Stimulated activated CD4-positive, alpha-beta T cell treated with anti-CD3 and anti-CD28 coated beads, Interleukin-2, amount 100 ng/mL, for 24 hours (primary cell): ENCODE measurements at places on chromosomes 13 and 19.

GRCh38 chr19:2798733-2799132 is 13.4 kb downstream of the THOP1 start:
- no peak for DNase-seq

DNA sequence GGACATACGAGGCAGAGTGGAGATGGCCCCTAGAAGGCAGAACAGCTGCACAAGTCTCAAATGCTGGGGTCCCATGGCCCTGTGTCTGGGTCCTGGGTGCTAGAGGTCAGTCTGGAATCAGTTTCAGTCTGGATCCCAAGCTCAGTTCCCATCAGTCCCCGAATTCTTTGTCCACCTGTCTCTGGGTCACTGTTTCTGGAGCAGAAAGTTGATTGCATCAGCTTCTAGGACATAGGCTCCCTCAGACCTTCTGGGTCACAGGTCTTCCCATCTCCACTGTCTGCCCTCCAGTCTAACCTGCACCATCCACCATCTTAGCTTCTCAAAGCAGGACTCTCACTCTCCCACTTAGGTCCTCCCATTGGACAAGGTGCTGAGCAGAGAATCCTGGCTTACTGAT is 5.3 kb downstream of the LYPD4 start:
- no peak for DNase-seq

DNA sequence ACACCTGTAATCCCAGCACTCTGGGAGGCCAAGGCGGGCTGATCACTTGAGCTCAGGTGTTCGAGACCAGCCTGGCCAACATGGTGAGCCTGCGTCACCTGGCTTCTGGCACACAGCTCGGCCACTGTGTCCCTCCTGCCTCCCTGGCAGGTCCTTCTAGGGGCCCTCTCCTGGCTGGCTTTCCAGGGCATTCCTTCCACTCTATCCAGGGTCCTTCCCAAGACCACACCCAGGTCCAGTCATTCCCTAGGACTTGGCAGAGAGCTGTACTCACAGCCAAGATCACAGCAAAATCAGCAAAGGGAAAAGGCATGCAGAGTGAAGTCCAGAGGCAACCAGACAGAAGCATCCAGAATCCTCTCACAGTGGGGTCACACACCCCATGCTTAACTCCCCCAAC is 9.7 kb upstream of the HSH2D start:
- DNase-seq = no peak

DNA sequence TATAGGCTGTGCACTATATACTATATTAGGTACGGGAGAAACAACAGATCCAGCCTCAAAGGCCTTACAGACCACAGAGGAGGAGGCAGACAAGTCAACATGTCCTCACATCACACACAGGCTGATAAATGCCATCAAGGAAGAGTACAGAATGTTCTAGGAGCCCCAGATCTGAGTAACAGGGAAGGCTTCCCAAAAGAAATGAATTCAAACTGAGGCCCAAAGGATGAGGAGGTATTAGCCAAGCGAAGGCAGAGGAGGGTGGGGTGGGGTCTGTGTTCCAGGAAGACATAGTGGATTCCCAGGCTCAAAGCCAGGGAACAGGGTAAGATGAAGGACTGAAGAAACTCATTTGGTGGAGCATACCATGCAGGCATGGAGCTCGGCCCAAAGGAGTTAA is 55.1 kb downstream of the RXFP2 start:
- DNase-seq = no peak

DNA sequence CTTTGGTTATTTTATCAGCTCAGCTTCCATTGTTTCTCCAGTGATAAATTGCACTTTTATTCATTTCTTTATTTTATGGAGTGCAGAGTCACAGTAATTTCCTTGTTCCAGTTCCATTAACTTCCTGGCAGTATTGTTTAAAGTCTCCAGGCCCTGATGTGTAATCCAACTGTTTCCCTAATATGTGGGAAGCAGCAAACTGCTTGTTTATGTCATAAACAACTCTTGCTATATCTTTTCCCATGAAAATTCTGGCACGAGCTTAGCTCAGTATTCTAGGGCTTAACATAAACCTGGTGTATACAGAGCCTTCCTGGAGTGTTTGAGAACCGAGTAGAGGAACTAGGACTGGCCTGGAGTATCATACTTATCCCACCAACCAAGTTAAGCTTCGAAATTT is 83.5 kb upstream of the ARGLU1 start:
- DNase-seq = no peak

DNA sequence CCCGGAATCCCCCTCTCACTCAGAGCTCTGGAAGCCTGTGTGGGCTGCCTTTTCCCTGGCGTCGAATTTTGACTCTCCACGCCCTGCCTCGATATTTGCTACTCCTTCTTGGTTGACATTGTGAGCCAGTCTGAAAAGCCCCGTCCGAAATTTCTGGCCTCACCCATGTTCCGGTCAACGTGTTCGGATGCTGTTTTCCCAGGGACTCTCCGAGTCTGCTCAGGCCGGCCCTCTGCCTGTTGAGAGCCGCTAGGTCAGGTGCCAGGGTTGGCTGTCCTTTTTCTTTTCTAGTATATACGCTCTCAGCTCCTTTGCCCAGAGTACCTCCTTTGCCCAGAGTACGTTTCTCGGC is 6.8 kb upstream of the DGKH start:
- DNase-seq = peak; percentile 4

DNA sequence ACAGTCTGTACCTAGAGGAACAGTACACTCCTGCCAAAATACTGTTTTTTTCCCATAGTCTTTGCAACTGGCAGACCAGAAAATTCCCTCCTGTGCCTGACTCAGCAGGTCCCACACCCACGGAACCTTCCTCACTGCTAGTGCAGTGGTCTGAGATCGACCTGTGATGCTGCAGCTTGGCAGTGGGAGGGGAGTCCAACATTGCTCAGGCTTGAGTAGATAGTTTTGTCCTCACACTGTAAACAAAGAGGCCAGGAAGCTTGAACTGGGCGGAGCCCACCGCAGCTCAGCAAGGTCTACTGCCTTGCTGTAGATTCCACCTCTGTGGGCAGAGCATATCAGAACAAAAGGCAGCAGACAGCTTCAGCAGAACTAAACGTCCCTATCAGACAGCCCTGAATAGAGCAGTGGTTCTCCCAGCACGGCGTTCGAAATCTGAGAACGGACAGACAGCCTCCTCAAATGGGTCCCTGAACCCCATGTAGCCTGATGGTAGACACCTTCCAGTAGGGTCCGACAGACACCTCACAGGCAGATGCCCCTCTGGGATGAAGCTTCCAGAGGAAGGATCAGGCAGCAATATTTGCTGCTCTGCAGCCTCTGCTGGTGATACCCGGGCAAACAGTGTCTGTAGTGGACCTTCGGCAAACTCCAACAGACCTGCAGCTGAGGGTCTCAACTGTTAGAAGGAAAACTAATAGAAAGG is 92.7 kb downstream of the SUCLA2 start:
- DNase-seq = no peak

- DNase-seq = no peak
These were observed 463 bp upstream of the GPC6 start for GRCh38 chr13:93226065-93226622.

GRCh38 chr13:113836768-113837559 is 26.9 kb downstream of the GAS6 start:
- no peak for DNase-seq

GRCh38 chr13:48400850-48401291 is 12.0 kb downstream of the LPAR6 start:
- DNase-seq = no peak

DNA sequence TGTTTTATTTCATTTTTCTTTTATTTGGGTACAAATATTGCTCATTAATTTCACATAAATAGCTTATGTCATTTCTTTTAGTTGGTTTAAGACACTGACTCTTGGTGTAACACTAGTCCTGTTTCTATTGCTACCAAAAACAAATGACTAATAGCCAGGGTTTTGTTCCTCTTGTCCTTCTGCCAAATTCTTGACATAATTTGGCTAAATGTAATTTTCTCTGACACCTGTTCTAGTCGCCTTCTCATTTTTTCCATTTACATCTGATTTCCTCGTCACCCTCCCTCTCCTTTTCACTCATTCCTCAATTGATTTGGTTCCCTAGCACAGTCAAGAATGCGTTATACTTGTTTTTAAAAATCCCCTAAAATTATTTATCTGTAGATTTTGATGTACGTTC is 1718.7 kb downstream of the EFNB2 start:
- no peak for DNase-seq

DNA sequence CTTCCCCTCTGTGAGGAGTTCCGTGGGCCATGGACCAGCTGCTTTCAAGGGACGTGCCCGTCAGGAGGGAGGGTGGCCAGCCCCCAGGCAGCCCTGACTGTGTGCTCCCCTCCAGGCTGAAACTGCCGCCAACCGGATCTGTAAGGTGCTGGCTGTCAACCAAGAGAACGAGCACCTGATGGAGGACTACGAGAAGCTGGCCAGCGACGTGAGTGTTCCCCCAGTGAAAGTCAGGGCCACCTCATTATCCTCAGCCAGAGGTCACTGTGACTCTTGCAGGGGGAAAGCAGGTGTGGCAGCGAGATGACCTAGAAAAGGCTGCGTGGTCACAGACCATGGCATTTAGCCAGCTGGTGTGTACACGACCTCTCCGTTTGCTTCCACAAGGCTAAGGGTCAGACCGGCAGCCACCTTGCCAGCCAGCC is 29.9 kb downstream of the CAPN12 start:
- DNase-seq = no peak

DNA sequence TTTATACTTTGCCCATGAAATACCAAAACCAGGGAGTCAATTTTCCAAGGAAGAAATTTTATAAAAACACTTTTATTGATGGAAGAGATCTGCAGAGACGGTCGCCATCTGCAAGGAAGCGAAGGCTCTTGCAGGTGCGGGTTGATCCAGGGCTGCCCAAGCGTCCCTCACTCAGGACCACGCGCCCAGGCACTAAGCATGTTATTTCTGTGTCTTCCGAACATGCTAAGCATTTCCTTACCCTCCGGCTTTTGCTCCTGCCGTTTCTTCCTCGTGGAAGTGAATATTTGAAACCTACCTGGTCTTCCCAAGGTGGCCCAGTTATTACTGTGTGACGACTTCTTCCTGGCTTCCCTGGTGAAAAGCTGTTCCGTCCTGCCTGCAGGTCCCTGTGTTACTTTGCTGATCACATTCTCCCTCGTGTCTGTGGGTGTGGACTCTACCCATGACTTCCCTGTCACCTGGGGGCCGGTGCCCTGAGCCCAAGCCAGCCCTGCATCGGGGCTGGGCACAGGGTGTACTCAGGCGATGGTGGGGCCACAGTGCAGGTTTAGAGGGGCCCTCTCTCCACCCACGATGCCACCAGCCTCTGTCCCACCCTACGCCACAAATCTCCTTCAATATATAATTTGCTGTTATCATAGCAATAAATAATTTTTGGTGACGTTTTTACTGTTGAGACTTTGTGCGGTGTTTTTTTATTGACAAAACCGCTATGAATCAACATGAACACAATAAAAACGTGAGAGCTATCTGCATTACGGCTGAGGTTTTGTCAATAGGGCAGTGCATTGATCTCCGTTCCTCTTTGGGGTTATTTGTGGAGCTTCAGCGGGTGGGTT is 119.4 kb downstream of the URI1 start:
- no peak for DNase-seq

DNA sequence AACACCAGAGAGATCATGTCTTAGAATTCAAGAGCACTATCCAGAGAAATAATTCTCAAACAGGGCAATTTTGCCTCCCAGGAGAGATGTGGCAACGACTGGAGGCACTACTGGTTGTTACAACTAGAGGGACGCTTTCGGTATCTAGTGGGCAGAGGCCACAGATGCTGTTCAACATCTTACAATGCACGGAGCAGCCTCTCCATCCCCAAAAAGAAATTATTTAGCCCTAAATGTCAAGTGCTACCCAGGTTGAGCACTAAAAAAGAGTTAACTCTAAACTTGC is 78.6 kb downstream of the ABCC4 start:
- no peak for DNase-seq

DNA sequence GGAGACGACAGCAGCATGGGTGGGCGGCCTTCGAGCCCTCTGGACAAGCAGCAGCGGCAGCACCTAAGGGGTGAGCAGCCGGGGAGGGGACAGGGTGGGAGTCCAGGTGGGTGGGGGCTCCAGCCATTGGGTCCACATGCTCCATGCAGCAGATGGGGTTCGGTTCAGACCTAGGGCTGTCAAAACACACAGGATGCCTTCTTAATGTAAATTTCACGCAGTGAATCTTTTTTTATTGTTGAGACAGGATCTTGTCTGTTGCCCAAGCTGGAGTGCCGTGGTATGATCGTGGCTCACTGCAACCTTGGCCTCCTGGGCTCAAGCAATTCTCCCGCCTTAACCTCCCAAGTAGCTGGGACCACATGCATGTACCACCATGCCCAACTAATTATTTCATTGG is 15.9 kb downstream of the PGLS start:
- no peak for DNase-seq

GRCh38 chr19:1422360-1422759 is 15.0 kb downstream of the DAZAP1 start:
- DNase-seq = no peak

DNA sequence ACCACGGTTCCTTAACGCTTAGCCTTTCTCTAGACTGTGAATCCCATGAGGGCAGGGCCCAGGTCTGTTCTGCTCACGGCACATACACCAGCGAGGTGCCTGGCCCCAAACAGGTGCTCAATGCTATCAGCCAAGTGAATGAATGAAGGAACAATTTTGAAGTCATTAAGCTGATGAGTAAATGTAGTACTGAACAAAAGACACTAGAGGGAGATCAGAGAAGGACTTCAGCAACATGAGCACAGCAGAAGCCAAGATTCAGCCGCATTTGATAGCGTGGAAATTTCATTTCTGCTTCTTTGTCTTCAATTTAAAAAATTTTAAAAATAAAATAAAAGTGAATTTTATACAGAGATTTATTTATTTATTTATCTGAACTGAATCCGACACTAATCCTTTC is 20.1 kb upstream of the MYO16 start:
- DNase-seq = no peak

GRCh38 chr13:113546571-113547237 is 37.8 kb upstream of the TFDP1 start:
- DNase-seq = no peak

- no peak for DNase-seq
These were observed 153.1 kb downstream of the PCDH17 start for GRCh38 chr13:57784633-57785032.

DNA sequence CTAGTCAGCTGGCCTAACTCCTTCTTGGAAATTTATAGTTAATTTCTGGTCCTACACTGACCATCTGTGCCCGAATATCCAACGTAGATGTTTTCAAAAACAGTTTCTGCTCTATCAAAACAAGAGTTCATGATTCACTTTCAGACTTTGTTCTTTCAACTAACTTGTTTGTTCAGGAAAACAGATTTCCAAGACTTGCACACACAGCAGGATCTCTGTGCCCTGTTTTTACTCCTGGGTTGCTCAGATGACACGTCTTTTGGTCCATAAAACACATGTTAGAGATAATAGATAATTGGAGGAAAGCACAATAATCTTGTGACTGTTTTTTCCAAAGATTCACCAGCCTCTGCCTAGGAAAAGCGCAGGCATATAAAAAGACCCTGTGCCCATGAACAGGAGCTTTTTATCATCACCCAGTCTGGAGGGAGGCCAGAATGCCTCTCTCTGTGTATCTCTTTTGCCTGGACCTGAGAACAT is 218.0 kb downstream of the IRS2 start:
- no peak for DNase-seq
